ENCODE measurements at places on chromosomes 3 and 15.

DNA sequence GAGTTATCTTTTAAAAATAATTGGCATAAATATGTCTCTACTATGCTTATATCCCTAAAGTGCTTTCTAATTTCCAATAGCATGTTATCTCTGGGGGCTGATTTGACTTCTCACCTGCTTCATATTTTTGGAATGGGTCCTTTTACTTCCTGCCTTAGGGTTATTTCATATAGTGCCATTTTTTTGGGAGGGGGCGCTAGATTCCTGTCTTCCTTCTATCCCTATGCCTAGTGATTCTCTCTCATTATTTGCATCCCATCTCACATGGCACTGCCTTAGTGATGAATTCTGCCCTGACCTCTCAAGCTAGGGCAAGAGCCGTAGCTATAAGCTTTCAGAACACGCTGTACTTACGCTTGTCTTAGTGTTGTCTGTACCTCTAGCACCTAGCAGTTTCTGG is 150.3 kb upstream of the SLITRK3 start:
- DNase-seq = no peak

- DNase-seq = no peak
Observed at GRCh38 chr3:9782770-9783169, 9.5 kb downstream of the TADA3 start.

GRCh38 chr3:34972481-34972880 is 666.8 kb upstream of the ARPP21 start:
- DNase-seq = no peak

GRCh38 chr3:147368561-147369221 is 37.7 kb downstream of the ZIC4 start:
- DNase-seq = no peak

- peak; percentile 71 for DNase-seq
Observed at GRCh38 chr3:69739204-69740102, at the start of gene MITF. TSS of gene MITF (plus strand) at chr3:69739464. CDS start at chr3:69739598, 134 bp downstream.

DNA sequence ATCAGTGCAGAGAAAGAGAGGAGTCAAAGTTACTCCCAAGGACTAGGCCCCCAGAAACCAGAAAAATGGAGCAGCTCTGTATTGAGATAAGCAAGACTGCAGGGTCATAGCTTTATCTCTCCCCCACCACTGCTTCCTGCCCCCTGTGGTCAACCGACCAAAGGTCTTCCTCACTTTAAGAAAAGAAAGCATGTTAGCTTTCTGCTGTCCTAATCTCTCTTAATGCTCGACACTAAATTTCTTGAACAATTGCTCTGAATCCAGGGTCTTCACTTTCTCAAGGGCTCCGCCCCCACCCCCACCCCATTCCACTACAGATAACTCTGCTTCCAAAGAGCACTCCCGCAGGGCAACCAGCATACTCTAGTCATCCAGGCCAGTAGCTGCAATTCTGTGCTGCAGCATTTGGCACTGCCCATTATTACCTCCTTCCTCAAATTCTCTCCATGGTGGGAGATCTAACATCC is 31.9 kb downstream of the TNIK start:
- DNase-seq = no peak

DNA sequence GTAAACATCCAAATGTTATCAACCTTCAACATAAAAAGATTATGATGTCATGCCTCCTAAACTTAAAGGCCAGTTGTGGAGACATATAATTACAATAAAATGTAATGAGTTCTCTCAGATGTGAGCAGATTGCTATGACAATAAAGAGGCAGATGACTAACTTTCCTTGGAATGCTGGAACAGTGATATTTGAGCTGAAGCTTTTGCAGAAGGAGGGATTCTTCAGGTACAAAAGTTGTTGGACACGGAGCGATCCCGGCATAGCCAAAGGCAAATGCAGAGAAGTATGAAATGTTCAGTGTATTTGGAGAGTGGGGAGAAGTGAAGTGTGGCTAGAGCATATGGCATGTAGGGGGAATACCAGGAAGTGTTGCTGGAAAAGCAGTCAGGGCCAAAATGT is 520.1 kb downstream of the FGF12 start:
- DNase-seq = no peak

GRCh38 chr3:152834776-152835600 is at the start of gene P2RY1:
TSS of gene P2RY1 (plus strand) at chr3:152835131. CDS start at chr3:152835783, 652 bp downstream.
- peak; percentile 30 for DNase-seq

GRCh38 chr15:57228395-57228794 is 147.9 kb upstream of the CGNL1 start:
- DNase-seq = no peak

- DNase-seq = no peak
Observed at GRCh38 chr15:33494306-33494705, 183.5 kb downstream of the RYR3 start.

- DNase-seq = no peak
Observed at GRCh38 chr3:175620093-175620492, 761.0 kb downstream of the NAALADL2 start.

GRCh38 chr3:17258823-17259436 is 374.2 kb downstream of the PLCL2 start:
- DNase-seq = no peak

DNA sequence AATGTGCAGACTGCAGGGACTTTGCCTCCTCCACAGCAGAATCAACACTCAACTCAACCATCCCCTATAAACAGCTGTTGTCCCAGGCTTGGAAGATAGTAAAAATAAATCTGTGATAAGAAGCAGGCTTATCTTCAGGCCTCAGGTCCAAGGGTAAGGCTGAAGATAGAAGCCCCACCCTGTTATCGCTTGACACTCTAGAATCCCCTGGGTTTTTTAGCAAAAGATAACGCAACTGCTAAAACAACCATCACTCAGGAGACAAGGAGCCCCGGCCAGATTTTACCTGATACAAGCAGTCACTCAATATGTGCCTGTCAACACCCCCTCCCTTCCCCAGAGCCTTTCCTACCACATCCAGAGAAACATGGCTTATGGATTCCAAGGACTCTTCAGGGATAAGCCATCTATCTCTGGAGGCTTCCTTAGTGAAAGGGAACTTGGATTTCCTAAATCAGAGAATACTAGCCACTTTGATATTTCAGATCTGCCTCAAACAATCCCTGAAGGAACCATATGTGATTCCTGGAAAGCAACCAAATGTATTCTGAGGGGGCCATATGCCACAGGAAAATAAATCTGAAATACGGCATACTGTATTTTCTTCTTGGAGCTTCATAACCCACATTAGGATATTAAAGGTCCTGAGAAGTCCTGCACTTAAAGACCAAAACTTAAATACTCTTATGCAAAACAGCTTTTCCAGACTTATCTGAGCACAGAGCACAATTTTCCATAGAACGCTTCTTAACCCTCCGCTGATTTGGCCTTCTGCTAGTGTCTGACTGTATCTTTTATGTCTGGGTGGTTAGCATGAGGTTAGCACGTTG is 60.4 kb downstream of the LYZL4 start:
- no peak for DNase-seq

GRCh38 chr15:44727485-44728231 is 8.7 kb upstream of the TRIM69 start:
- DNase-seq = no peak

GRCh38 chr3:194640829-194641228 is 7.6 kb upstream of the TMEM44 start:
- DNase-seq = no peak

DNA sequence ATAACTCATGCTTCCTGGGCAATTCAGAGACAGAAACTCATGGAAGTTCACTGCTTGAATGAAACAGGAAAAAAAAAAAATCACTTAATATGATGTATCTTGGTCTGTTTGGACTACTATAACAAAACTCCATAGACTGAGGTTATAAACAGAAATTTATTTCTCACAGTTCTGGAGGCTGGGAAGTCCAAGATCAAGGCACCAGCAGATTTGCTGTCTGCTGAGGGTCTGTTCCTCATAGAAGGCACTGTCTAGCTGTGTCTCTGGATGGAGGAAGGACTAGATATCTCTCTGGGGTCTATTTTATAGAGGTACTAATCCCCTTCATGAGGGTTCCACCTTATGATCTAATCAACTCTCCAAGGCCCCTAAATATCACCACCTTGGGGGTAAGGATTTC is 119.3 kb downstream of the IGF2BP2 start:
- no peak for DNase-seq

DNA sequence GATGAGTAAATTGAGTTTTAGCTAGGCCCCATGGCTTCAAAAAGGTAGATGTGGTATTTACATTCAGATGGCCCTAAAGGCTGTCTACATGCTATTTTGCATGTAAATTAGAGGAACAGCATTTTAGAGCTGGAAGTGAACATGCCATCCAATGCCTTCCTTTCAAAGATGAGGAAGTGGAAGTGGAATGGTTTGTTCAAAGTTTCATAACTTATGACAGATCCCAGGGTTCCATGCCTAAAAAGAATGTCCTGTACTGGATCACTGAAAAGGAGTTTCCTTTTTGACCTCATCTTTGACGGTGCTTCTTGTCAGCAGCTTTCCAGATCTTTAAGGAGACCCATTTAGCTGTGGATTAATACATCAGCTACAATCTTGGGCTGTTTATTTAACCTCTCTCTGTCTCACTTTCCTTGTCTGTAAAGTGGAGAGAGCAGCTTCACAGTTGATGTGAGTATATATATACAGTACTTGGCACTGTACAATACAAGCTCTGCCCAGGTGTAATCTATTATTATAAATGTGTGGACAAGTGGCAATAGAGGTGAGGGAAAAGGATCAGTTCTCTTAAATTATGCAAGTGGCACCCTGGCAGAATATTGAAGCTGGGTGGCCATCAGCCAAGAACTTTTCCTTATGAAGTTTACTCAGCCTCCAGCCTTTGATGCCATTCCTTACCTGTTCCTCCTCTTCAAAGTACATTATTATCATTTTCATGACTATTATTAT is 68.7 kb upstream of the GOLGA8B start:
- DNase-seq = no peak

DNA sequence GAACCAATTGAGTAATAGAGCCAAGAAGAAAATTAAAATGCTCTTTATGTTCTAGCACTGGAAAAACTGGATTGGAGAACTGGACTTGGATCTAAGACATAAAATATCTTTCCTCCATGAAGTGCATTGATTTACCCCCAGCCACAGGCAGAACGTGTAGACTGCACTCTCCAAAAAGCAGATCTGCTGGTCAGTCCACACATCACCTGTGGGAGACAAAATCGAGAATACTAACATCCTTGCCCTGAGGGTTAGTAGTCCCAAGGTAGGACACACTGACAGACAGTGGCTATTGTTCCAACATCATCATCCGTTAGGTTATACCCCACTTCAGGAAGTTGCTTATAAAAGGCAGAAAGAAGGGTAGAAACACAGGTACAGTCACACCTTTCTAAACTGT is 257.1 kb upstream of the STT3B start:
- DNase-seq = no peak

DNA sequence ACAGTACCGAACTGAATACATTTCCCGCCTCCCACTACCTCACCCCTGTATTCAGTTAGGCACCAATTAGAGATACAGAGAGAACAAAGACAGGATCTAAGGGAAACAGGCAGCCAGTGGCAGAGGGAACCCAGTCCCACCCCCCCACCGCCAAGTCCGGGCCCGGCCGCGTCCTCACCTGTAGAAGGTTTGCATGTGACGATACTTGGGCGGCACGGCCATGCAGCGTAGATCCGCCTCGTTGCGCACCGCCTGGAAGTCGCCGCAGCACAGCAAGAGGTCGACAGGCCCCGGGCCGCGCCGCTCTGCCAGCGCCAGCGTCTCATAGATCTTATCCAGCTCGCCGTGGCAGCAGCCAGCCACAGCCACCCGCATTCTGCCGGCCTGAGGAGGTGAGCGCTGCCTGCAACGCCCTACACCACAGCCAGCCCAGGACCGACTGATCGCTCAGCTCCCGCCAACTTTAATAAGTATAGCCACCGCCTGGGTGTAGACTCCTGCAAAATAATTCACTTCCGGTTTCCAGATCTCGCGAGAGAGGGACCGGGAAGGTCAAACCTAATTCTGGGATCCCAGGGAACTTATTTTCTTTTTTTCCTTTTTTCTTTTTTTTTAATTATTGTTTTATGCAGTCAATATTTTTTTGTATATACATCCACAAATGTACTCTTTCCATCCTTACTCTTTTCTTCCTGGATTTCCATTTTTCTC is at the start of gene DBR1:
Gene DBR1, minus strand, starts transcription at position 501 of the 711 bp plus-strand sequence. Its CDS starts 126 bp downstream, at position 375.
- peak; percentile 72 for DNase-seq

DNA sequence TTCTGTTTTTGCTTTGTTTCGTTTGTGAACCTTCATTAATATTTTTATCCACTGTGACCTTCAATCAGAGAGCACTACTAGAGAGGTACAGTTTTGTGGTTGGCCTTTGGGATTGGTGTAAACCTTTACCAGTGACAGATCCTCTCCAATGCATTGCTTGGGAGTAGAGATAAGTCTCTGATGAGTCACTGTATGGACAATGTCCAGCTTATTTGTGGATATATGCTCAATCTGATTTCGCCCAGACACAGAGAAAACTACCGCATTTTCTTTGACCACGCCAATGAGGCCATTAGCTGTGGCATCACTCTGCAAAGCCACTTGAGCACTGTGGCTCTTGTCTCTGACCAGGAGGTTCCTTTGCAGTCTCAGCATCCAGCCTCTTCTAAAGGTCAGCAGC is 964.7 kb downstream of the TUSC7 start:
- DNase-seq = no peak

- no peak for DNase-seq
Observed at GRCh38 chr15:70433586-70434324, 329.6 kb downstream of the UACA start.

DNA sequence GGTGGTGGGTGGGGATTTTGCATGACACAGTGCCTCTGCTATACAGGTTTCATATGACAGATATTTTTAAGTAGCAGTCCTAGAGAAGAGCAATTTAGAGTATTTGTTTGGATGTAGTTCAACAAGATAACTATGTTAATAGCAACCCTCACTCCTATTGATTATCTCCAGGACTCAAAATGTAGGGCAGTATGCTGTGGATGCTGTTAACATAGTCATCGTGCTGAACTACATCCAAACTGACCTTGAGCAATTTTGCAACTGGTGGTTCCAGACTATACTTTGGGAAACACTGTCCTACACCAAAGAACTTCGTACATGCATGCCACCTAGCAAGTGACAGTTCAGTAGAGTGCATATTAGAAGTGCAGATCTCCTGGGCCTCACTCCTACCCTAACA is 117.6 kb downstream of the IL5RA start:
- no peak for DNase-seq

DNA sequence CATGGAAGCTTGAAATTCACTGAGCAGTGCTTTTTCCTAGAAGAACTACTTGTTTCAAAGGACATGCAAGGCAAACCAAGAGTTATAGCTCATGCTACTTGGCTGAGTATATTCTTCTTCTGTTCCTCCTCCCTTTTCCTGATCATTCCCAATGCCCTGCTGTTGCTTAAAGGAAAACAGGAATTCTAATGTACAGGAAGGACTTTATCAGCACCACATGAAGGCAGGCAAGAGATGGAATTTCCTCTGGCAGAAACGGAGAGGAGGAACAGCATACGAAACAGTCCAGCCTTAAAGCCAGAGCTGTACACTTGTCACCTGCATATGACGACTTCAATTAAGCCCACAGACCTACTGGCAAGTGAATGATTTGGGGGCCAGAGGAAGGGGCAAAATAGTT is 15.7 kb downstream of the MEIS2 start:
- no peak for DNase-seq

DNA sequence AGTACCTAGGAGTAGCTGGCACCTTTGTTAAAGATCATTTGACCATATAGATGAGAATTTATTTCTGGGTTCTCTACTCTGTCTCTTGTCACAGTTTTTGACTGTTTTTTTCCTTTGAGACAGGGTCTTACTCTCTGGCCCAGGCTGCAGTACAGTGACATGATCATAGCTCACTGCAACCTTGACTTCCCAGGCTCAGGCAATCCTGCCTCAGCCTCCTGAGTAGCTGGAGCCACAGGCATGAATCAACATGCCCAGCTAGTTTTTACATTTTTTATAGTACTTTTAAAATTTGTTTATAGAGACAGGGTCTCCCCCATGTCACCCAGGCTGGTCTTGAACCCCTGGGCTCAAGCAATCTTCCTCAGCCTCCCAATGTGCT is 45.0 kb downstream of the BCL2L10 start:
- DNase-seq = no peak

GRCh38 chr3:124576565-124577493 is 153.4 kb upstream of the UMPS start:
- DNase-seq = no peak

All from NCI-H1930 (cell line).